ENCODE measurements at places on chromosomes 11 and 22.

GRCh38 chr11:128171506-128171905 lies 415.9 kb downstream of the ETS1 start:
- no peak for DNase-seq

GRCh38 chr11:94526645-94527438 lies 14.6 kb downstream of the C11orf97 start:
- no peak for DNase-seq

GRCh38 chr22:37231406-37232139 lies 12.5 kb downstream of the RAC2 start:
- no peak for DNase-seq

GRCh38 chr22:32801537-32802236 lies at the start of gene TIMP3:
Gene TIMP3, plus strand, starts transcription at chr22:32801705. Its CDS starts 297 bp downstream, at chr22:32802002.
- DNase-seq = no peak

- DNase-seq = no peak
These were observed 802 bp downstream of the ATG2A start for GRCh38 chr11:64916040-64916774.

GRCh38 chr22:16917144-16918003 lies 90.6 kb downstream of the GAB4 start:
- DNase-seq = peak; percentile 25

DNA sequence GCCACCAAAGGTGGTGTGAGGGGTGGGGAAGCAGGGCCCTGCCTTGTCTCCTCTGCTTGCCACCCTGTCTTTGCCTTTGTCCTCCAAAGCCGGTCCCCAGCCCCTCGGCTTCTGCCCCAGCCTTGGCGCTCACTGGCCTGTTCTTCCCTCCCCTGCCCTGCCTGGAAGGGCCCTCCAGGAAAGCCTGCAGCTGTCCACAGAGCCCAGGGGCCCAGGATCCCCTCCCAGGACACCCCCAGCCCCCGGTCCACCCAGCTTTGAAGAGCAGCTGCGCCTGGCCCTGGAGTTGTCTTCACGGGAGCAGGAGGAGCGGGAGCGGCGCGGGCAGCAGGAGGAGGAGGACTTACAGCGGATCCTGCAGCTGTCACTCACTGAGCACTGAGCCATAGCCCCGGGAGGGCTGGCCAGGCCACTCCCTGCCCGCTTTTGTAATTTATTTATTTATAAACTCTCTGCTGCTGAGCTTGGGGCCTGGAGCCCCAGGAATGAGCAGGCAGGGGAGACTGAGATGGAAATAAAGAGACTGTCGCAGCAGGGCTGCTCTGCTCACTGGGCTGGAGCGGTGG lies 1.3 kb upstream of the SSH3 start:
- no peak for DNase-seq

GRCh38 chr11:82183346-82183745 lies 550.3 kb downstream of the FAM181B start:
- DNase-seq = no peak

GRCh38 chr11:63910675-63911074 lies 6.3 kb downstream of the RCOR2 start:
- DNase-seq = no peak

DNA sequence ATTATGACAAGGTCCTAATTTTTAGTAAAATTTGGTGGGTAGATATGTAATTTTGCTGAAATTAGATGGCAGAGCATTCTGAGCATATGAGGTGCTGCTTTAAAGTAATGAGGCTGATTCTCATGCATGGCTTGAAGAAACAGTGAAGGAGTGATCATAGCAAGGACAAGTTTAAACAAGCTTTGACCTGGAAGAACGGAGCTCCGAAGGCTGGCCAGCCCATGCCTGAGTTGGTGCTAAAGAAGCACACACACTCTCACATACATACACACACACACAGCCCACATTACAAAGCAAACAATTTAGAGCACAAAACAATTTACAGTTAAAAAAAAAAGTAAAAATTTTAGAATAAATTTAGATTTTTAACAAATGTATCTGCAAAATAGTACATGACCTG lies 150.7 kb downstream of the DCDC1 start:
- no peak for DNase-seq

- no peak for DNase-seq
These were observed 48.1 kb upstream of the GRAMD1B start for GRCh38 chr11:123381817-123382554.
